ENCODE measurements at places on chromosomes 2 and 18.

DNA sequence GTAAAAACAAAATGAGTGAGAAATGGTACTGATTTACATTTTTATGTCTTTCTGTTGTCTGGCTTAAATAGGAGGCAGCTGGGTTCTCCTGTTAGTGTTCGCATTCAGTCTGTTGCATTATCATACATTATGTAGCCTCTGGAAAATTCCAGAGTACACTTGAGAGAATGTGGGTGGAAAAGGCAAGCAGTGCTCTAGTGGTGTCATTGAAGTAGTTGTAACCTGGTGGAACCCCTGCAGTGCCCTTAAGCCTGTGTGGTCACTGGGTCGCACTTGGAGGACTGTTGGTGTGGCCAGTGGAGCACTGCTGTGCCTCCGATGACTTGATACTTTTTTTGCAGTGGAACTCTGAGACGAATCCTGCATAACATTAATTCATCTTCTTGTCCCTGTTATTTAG is 52.4 kb downstream of the USP14 start:
- DNase-seq = no peak

DNA sequence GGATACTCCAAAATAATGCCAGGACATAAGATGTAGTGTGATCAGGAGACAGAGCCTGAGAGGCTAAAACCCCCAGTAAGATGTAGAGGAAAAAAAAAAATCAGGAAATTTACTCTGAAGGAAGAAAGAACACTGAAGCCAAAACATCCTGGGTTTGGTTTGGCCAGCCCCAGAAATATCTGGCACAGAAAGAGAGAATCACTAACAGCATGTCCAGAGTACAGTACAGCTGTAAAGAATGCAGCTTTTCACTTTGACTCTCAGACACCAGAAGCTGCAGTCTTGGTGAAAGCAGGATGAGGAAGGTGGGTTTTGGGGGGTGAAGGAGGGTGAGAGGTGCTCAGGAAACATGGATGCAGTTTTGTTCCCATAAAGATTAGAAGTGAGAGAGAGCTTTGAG is 1577.7 kb upstream of the ACVR2A start:
- DNase-seq = no peak

- DNase-seq = no peak
These were observed 950.8 kb upstream of the SLC39A10 start for GRCh38 chr2:194706179-194706578.

DNA sequence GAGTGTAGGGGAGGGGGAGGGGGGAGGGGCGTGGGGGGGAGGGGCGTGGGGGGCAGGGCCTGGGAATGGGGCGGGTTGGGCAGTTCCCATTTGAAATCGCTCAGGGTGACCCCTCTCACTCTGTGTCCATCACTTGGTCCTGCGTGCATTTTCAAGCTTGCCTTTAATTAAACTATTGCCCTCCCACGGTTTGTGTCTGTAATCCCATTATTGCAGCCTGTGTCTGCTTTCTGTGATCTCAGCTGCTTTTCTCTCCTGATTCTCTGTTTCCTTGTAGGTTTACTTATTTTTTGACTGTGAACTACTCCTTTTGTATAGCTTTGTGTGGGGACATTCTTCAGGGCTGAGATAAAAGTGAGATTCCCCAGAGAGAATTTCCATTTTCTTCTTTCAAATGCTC is 1.3 kb downstream of the DCDC2C start:
- DNase-seq = no peak

DNA sequence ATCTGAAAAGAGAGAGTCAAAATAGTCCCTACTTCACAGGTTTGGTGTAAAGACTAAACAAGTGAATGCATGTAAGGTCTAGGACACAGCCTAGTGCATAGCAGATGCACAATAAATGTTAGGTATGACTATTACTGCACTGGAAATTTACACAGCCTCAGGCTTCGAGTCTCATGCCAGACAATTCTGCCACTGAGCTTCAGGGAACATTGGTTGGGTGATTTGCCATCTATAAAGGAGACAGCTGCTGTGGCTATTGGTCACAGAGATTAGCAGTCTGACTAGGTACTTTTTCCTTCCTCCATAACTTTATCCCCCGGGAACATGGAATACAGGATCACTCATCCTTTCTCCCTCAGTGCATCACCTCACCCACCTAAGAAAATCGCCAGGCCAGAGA is 89.2 kb downstream of the FAM124B start:
- no peak for DNase-seq

GRCh38 chr2:119478978-119479295 is 45.3 kb downstream of the SCTR start:
- DNase-seq = no peak

DNA sequence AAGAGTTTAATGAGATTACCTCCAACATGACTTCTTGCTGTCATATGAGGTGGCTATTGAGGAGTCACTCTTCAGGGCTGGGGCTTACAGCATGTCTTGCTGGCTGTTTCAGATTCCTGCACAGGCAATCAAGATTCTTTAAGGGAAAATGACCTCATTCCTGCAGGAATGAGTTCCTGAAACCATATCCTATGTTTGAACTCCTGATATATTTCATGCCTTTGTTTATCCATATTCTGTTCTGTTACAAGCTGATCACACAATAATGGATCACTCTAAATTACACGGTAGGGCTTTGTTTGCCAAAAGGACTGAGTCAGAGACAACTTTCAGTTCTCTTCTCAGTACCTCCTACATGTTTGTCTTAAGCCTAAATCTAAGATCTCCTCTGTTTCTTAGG is 879.8 kb upstream of the PIK3C3 start:
- no peak for DNase-seq

- no peak for DNase-seq
These were observed 748.1 kb upstream of the LRATD1 start for GRCh38 chr2:13884291-13884976.

DNA sequence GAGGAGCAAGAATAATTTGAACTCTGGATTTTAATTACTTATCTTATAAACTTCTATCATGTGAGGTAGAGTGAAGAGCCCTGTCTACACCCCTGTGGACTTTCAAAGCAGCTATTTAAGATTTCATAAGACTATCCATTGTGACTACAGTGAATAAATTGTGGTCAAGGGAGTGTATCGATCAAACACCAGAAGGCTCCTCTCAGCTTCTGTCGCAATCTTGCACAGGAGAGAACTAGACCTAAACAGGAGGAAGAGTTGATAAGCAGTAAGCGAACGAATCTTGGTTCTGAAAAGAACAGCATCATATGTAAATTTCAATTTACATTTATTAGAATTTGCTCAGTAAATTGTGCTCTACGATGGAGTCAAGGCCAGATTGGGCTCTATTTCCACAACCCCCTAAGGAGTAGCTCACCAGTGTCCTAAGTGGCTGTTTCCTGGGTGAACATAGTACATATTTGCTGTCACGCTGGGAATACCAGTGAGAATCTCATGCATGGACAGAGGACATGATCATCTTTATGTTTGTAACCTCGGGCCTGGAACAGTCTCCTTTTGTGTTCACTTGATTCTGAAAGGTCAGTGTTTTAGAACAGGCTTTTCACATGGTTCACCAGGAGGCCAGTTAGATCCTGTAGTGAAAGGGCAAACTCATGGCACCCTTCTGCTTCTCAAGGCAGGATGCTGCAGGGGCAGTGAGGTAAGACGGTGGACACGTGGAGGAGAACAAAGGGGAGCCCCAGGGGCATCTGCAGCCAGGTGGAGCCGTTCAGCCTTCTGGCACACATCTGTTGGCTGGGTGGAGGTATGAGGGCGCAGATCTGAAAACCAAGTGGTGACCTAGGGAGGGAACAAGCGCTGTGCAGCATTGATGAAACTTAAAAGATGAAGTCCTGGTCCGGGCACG is 33.3 kb downstream of the NPAS2 start:
- no peak for DNase-seq

DNA sequence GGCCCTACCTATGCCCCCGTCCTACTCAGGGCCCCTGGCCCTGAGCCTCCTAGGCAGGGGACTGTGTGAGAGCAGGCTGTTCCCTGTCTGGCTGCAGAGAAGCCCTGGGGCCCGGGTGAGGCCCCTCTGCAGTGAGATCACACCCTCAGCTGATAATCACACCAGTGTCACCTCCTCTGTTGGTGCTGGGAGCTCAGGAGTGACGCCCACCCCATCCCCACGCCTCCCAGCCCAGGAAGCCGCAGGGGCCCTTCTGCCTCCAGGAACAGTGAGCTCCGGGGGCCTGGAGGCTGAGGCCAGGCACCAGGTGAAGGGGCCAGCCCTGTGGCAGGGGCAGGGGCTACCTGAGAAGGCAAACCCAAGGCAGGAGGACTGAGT is 20.0 kb downstream of the KCNIP3 start:
- no peak for DNase-seq

DNA sequence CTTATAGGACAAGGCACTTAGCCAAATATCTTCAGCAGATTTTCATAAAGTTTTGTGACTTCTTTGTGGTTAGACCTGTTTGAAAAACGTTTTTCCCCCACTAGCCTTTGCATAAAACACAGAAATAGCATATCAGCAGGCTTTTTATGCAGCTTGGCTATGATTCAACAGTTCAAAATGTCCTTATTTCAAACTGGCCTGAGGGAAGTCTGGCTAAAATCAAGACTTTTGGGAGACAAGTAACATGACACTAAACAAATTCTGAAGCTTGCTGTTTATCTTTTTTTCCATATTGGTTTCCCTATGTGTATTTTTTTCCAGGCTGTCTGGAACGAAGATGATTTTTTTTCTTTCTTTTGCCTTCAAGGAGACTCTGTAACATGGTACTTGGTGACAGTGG is 95.1 kb upstream of the L3MBTL4 start:
- no peak for DNase-seq

DNA sequence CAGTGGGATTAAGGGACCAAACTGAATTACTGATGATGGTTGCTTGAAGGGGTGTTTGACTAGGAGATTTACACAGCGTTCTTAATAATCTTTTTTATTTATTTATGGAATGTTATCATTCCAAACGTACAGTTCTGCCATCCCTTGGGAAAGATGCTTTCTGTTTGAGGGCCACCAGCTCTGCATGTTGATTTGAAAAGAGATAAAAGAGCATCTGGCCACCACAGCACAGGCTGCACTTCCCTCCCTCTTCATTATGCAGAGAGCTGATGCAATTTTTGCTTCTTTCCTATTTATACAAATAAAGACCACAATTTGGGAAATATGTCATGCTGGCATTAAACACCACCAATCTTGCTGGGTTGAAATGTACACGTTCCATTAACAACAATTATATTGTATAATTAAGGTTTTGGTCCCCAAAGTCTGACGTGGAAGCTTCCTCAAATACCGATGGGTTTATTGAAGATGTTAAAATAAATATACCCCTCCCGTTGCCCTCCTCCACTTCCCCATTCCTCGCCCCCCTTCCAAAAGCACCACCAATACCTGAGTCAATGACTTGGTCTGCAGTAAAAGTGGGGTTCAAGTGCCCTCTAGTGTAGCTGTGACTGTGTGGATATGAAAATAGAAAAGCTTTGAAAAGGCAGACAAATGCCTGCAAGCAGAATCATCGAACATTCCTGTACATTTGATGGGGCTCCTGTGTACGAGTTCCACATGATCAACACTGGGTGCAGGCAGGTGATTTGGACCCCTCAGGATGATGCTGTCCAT is 211.9 kb downstream of the HRH4 start:
- no peak for DNase-seq

DNA sequence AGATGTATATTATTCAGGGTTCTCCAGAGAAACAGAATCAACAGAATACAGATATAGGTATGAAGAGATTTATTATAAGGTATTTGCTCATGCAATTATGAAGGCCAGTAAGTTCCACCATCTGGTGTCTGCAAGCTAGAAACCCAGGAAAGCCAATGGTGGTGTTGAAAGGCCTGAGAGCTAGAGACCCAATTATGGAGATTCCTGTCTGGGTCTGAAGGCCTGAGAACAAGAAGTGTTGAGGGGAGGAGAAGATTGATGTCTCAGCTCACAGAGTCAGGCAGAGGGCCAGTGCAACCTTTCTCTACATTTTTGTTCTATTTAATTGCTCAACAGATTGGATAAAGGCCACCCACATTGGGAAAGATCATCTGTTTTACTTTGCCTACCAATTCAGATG is 524.2 kb upstream of the CRIM1 start:
- no peak for DNase-seq

DNA sequence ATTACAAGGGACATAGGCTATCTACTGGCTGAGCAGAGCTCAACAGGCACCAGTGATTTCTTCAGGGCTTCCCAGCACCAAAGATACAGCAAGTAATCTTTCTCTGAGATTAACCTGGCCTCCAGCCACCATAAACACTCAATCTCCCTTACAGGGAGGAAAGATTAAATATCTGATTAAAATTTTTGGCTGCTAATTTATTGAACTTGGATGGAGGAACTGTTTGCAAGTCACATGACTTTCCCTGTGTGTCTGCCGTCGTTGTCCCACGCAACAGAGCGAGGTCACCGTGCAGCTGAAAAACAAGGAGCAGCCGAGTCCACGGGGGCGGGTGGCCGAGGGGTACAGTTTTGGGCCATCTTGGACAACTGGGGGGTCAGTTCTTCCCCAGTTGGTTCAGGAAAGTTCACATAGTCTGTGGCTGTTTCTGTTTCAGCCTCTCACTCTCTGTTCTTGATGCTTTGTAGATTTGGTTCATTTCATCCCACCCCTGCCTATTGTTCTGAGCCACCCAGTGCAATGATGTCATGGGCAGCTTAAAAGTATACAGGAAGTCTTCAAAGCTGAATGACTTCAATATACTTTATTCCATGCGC is 186.8 kb upstream of the CTAGE1 start:
- DNase-seq = no peak

DNA sequence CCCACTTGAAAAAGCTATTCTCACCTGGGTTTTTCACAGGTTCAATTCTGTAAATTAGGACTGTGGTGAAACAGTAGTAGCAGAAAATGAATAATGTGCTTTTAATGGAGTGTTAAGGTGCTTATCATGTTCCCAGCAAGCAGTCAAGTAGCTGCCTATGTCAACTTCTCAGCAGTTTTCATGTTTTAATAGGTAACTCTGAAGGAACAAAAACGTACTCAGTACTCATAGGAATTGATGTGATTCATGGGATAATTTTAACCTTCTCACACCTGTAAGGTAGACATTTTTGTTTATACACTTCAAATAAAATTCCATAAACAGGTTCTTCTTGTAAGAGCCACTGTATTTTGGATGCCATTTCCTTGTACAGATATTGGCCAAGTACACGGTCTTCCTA is 801.6 kb downstream of the MBD2 start:
- DNase-seq = no peak

- DNase-seq = no peak
These were observed 36.2 kb downstream of the ANKRD44 start for GRCh38 chr2:197274349-197274748.

DNA sequence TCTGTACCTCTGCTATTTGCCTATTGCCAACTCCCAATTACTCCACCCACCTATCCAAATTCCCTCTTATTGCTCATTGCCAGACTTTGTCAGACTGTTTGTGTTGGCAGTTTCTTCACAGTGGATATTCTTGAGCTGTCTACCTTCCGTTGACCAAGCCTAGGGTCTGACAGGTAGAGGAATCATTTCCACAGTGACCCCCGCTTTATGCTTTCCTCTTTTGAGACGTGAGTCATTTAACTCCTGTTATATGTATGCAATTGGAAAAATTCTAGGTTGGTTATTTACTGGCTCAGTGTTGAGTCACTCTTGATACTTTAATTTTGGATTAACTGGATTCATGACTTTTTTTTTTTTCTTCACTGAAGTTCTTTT is 187.7 kb downstream of the IRS1 start:
- no peak for DNase-seq

- peak; percentile 16 for DNase-seq
These were observed 3.7 kb upstream of the TUBA4B start for GRCh38 chr2:219249203-219249980.
